ENCODE measurements at places on chromosomes 1 and 21.
A peak's percentile ranks its signal among the peaks of the same experiment; 100 is the strongest.

- DNase-seq = no peak
Observed at GRCh38 chr1:113133038-113133437, 60.0 kb downstream of the LRIG2 start.

DNA sequence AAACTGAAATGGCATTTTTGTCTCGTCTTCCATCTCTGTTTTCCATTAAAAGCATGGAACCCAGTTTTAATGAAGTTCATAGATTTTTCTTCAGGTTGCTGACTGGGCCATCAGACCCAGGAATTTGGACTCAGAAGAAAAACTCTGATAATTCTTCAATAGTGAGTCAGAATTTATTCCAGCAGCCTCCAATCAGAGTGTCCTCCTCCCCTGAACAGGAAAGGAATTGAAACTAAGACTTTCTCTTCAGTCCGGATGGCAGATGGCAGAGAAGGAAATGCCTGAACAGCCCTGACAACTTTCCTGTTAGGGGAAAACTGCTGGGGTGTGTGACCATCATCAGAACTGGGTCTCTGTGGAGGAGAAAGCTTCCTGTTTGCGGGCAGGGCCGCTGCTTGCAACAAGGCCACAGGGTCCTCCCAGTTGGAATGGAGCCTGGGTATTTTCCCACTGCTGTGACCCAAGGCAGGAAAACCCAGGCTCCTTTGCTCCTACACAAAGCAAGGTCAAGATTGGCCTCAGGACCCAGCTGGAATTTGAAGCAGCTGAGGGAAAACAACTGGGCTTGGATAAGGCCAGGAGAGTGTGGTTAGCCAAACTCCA, 20.7 kb downstream of the CD34 start:
- peak; percentile 81 for DNase-seq

DNA sequence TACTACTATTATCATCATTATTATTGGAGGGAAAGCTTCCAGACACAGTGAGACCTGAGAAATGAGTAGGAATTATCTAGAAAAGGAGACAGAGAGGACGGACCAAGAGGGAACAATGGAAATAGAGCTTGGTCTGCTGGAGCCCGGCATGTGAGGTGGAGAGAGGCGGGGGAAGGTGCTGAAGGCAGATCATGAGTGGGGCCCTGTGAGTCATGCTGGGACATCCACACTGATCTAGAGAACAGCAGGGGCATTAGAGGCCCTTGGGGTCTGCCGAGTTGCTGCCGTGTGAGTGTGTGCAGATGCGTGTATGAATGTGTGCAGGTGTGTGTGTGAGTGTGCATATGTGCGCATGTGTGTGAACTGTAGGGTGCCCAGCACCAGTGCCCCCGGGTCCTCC, 65.7 kb downstream of the TMCO4 start:
- no peak for DNase-seq

GRCh38 chr21:41638201-41638790, 128.6 kb downstream of the RIPK4 start:
- no peak for DNase-seq

DNA sequence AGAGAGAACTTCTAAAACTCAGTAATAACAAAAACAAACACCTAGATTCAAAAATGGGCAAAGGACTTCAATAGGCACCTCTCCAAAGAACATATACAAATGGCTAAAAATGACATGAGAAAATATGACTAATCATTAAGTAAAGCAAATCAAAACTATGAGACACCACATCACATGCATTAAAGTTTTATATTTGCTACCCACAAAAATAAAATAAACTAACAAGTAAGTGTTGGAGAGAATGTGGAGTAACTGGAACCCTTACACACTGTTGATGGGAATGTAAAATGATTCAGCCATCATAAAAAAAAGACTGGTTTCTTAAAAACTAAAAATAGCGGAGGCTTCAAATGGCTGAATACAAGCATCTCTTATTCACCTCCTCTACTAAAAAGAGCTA, 262.1 kb upstream of the PKN2 start:
- no peak for DNase-seq
